ENCODE measurements at places on chromosomes 16 and 17. TPM values are rescaled to one million over a fixed set of nuclear protein-coding genes. Genes with fewer than 3 reads are reported as not detected.

The SLC25A19 gene
- 19.8 TPM for total RNA-seq

The HSD3B7 gene
- 3.6 TPM for total RNA-seq

The RND2 gene
- total RNA-seq: 0.28 TPM

GRCh38 chr16:46830417-46830901 is 521 bp downstream of the C16orf87 start:
- DNase-seq: peak; percentile 55

DNA sequence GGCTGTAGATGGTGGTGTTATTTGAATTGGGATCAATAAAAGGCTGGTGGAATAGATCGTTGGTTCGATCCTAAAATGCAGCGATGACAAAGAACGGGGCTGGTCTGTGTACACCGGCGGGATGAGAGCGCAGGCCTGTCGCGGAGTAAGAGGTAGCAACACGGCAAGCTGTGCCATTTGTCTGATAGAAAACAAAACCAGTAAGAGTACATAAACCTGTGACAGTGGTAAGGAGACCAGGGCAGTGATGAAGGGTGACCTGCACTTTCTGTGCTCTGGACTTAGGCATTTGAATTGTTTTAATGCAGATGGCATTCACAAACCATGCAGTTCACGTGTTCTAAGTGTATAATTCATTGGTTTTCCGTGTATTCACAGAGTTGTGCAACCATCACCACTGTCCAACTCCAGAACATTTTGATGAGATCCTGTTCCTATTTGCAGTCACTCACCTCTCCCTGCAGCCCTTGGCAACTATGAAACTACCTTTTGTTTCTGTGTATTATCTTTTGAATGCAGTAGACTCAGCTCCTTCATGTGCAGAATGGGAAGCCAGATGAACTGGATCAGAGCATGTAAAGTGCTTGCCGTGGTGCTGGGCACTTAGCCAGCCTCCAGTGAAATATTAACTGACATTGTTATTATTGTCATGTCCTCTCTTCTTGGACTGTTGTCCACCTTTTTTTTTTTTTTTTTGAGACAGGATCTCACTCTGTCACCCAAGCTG is 286.1 kb downstream of the SNX29 start:
- DNase-seq: no peak

DNA sequence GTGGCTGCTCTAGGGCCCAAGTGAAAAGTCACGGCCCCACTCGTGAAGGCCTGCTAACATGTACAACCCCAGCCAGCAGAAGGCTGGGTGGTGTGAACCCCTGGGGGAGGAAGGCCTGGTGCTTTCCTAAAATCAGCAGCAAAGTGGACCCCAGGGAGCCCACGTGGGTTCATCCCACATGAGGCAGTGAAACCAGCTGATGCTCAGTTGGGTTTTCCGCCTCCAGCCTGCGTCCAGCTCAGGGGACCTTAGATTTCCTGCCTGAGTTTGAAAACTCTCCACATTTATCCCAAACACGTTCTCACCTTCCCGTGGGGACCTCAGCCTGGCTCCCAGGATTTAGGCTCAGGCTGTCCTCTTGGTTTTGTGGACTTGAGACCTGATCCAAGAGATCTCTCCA is 85.8 kb downstream of the SOCS1 start:
- no peak for DNase-seq
